DMS153 (cell line): ENCODE measurements at places on chromosomes 5 and 9.

GRCh38 chr5:171308453-171309275 lies at the start of gene TLX3:
Gene TLX3, plus strand, starts transcription at chr5:171309248. Its CDS starts 118 bp downstream, at chr5:171309366.
- DNase-seq, result no peak

DNA sequence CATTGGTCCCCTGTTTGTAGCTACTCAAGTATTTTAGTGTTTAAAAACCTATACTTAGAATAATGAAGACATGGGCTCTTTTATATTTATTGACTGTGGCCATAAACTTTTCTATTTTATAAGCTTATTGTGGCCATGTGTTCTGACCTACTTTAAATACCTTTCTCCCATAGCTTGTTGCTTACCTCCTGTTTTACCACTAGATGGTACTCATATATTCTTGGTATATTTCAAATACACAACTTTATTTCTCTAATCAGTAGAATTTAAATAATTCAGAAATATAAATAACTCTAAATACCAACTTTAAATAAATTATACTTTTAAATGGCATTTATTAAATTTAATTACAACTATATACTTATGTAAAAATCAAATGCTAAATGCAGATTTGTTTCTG lies 498.0 kb downstream of the PRDM9 start:
- no peak for DNase-seq

GRCh38 chr9:133558191-133559126 lies 24.0 kb downstream of the ADAMTSL2 start:
- no peak for DNase-seq

DNA sequence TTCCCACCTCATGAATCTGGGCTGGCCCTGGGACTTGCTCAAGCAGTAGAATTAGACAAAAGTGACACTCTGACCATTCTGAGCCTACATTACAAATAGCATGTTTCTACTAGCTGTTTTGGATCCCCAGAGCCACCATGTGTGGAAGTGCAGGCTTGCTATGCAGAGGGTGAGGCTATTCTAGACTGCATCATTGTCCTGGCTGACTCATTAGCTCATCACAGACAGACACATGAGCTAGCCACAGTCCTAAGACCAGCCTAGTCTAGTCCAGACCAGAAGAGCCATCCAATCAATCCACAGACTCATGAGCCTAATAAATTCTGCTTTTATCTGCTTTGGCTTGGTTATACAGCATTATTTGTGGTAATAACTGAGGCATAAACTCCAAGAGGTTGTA lies 351.9 kb downstream of the PRELID2 start:
- no peak for DNase-seq

DNA sequence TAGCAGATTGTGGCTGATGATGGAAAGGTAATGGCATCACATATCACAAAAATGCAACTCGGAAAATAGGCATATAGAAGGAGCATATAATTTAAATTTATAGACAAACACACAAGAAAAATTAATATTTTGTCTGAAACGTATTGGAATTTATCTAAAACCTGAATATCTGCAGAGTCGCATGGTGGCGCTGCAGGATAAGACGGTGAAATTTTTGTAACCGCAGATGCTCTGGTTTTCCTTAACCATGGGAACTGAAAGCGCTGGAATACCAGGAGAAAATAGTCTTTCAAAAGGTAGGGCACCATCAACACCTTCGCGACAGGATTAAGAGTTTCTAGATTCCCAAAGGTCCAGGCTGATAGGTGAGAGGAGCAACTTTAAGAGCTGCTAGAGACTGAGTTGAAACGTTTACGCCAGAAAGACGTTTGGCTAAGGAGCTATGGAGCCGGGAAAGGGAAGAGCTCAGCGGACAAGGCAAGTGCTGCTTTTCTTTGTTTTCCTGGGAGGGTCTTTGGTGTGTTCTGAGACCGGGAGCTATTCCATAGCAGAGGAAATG lies 11.0 kb upstream of the PCDHB15 start:
- no peak for DNase-seq

GRCh38 chr5:154737667-154738320 lies 17.4 kb upstream of the LARP1 start:
- DNase-seq, result no peak

GRCh38 chr5:165143741-165144140 lies 1638.3 kb downstream of the MAT2B start:
- no peak for DNase-seq

DNA sequence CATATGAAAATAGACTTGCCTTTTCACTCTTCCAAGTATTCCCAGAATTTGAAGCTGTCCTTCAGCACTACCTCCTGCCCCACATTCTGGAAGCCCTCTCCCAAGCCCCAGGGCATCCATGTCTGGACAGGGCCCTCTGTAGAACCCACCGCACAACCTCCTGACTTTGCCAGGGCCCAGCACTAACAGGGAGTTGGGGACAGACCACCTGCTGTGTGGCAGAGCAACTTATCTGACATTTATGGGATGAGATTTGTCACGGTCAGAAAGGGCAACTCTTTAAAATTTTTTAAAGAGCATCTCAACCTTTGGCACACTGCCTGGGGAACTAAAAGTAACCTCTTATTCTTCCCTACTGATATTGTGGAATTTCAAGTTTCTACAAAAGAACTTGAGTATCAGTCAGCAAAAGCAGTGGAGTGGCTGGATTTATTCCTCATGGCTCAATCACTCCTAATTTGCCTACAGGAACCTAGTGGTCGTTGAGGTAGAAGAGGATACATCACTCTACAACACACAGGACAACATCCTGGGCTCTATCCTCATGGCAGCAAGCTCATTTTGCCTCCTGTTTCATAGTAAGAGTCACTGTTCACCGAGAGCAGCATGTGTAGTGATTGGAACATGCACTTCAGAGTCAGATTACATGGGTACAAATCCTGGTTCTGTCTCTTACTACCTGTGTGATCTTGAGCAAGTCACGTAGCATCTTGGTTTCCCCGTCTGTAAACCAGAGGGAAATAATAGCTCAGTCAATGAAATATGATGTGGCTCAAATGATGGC lies 285.3 kb downstream of the ENC1 start:
- DNase-seq, result no peak

DNA sequence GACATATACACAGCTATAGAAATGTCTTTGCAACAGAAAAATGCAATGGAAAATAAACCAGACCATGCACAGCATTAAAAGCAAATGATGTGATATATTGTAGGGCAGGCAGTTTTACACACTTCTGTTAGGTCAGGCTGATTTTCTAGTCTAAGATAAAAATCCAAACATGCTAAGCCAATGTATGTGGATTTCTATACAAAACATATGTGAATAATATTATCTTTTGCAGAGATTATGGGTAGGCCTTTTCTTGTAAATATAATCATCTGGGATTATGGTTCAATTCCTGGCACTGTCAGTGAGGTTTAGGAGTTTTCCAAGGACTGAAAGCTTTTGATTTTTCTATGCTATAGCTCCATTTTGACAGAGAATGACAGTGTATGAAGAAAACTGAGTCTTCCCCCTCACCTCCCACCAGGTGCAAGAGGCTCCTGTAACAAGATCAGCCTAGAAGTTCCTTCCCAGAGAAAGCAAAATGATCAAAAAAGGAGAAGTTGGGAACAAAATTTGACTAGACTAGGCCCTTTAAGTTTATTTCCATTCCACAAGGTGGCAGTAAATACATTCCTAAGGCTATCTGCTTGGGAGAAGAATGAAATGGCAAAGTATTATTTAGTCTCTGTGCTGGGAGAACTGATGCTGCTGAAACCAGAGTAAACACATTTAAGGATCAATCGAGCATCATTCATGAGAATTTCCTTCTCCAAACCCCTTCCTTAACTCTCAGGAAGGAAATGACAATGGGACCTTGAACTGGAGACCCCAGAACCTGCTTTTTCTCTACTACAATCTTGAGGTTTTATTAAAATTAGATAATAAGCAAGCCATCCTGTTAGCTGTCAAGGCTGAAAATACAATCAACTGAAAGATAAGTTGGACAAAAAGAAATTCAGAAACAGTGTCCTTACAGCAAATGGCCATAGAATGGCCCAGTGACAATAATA lies 133.0 kb upstream of the TUT7 start:
- peak; percentile 48 for DNase-seq
